ENCODE measurements at places on chromosomes 4 and X. TPM values are rescaled to one million over a fixed set of nuclear protein-coding genes. Genes with fewer than 3 reads are reported as not detected.

- DNase-seq: no peak
Observed at GRCh38 chrX:17744896-17745523, 7.7 kb downstream of the SCML1 start.

GRCh38 chr4:87410679-87411078 lies 11.7 kb upstream of the NUDT9 start:
- DNase-seq: no peak

DNA sequence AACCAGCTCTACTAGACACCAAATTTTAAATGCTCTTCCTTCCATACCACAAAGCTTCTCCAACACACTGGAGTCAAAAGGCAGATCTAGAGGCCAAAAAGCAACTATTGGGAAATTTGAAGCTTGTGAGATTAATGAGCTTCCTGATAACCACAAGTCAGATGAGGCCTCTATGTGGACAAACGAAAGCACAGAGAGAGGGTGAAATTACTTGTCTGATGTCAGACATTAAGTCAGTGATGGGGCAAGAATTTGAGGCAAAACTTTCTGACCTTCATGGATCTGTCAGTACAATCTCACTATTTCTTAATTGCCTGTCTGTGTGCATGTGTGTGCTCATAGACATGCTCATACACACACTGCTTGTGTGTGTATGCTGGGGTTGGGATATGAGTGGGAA lies 103.6 kb downstream of the GUCY2F start:
- DNase-seq: no peak

DNA sequence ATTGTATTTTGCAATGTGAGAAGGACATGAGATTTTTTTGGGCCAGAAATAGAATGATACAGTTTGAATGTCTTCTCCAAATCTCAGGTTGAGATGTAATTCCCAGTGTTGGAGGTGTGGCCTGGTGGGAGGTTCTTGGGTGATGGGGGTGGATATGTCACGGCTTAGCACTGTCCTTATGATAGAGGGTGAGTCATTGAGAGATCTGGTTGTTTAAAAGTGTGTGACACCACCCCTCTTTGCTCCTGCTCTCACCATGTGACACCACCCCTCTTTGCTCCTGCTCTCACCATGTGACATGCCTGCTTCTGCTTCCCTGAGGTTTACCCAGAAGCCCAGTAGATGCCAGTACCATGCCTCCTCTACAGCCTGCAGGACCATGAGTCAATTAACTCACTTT lies 1226.9 kb downstream of the PCDH7 start:
- no peak for DNase-seq

OGT gene
- polyA plus RNA-seq: 219 TPM

GRCh38 chr4:37905533-37906169 lies 14.8 kb downstream of the TBC1D1 start:
- no peak for DNase-seq

DNA sequence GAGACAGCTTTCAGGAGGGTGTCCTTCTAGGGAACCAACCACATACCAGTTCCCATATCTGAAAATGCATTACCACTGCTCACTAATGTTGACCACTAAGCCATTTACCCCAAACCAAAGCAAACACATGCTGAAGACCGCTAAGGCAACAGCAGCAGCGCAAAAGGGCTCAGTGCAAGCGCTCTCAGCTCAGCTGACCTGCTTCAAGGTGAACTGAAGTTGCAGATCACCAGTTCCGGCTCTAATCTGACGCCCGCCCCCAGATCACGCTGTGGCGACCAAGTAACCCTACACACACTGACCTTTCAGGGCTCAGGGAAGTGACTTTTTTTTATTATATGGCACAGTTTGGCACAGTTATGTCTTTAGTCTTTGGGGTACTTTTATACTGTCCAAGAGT lies 5.8 kb downstream of the MECP2 start:
- no peak for DNase-seq

DSPP gene
- polyA plus RNA-seq: 0.03 TPM

KCTD8 gene
- polyA plus RNA-seq: 3.3 TPM

GRCh38 chrX:97743014-97743413 lies 859.3 kb downstream of the RPA4 start:
- DNase-seq: no peak

- DNase-seq: no peak
Observed at GRCh38 chrX:115719171-115719570, 158.2 kb downstream of the PLS3 start.

- DNase-seq: no peak
Observed at GRCh38 chr4:155033604-155034003, 174.8 kb upstream of the NPY2R start.
